Pancreas (tissue), 10 donors: ENCODE measurements at places on chromosomes 4 and X. TPM values are rescaled to one million over a fixed set of nuclear protein-coding genes. Genes with fewer than 3 reads are reported as not detected.

GRCh38 chrX:11913001-11913400 is 155.0 kb downstream of the MSL3 start:
- no peak for DNase-seq
- no peak overlapping the region for H3K4me3 ChIP-seq
- H3K27me3 ChIP-seq = peaks cover 14% of the 10 kb centered on the region
- H3K36me3 ChIP-seq = no peaks in the 10 kb centered on the region
- H3K27ac ChIP-seq = no peak overlapping the region

DNA sequence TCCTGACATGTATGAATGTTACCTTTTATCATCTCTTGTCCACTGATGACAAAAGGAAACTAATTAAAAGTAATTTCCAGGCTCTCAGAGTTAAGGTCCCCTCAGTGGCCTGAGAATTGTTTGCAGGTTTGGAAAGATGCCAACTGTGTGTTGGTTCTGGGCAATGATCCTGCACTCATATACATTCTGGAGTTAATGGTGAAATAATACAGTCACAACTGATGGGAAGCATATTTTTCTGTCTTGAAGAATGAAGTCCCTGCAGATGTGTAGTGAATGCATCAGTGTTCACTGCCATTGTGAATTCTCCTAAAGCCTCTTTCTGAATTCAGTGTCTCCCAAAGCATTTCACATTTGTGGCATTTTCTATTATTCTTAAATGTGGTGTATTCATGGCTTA is 238.1 kb upstream of the PPP1R2C start:
- DNase-seq = no peak
- H3K4me1 ChIP-seq = no peaks in the 10 kb centered on the region
- no peaks in the 10 kb centered on the region for H3K27me3 ChIP-seq
- H3K36me3 ChIP-seq = no peaks in the 10 kb centered on the region
- no peak overlapping the region for H3K4me3 ChIP-seq

DNA sequence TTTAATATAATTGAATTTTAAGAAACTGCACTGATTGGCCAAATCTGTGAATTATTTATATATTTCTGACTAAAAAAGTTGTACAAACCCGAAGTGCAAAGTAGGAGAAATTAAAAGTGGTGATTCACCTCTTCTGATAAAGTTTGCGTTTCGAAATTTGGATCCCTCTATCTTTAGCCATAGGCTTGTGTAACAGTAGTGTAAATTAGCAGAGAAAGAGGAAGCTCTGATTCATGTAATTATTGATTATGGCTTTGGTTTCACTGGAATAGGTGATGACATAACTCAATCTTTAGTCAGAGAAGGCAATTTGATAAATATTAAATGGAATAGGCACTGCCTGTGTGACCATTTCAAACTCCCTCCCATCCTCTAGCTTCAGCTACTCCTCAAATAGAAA is 717.8 kb upstream of the PCDH7 start:
- no peak overlapping the region for H3K4me3 ChIP-seq
- no peaks in the 10 kb centered on the region for H3K27me3 ChIP-seq
- no peaks in the 10 kb centered on the region for H3K4me1 ChIP-seq
- H3K36me3 ChIP-seq = no peaks in the 10 kb centered on the region

- no peak for DNase-seq
- no peaks in the 10 kb centered on the region for H3K4me1 ChIP-seq
- H3K36me3 ChIP-seq = no peaks in the 10 kb centered on the region
- no peak overlapping the region for H3K4me3 ChIP-seq
- no peaks in the 10 kb centered on the region for H3K27me3 ChIP-seq
- H3K27ac ChIP-seq = no peak overlapping the region
These were observed 1653.5 kb upstream of the AGA start for GRCh38 chr4:179095585-179096221.

- no peak for DNase-seq
- no peaks in the 10 kb centered on the region for H3K27me3 ChIP-seq
- H3K4me3 ChIP-seq = no peak overlapping the region
- H3K36me3 ChIP-seq = no peaks in the 10 kb centered on the region
- no peak overlapping the region for H3K27ac ChIP-seq
These were observed 37.4 kb downstream of the TENM3 start for GRCh38 chr4:182280436-182281111.

GRCh38 chr4:182273191-182273935 is 30.2 kb downstream of the TENM3 start:
- no peak for DNase-seq
- H3K36me3 ChIP-seq = no peaks in the 10 kb centered on the region
- H3K27me3 ChIP-seq = no peaks in the 10 kb centered on the region
- H3K4me3 ChIP-seq = no peak overlapping the region

DNA sequence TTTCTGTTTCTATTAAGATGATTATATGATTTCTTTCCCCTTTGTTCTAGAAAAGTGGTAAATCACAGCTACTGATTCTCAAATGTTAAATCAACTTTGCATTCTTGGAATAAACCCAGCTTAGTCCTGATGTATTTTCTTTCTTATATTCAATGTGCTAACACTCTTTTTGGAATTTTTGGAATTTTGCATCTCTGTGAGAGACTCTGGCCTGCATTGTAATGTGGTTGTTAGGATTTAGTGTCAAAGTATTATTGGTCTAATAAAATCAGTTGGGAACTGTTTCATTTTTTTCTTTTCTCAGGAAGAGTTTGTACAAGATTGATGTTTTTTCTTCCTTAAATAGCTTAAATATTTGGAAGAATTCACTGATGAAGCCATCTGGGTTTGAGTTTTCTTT is 109.6 kb downstream of the KIT start:
- no peak overlapping the region for H3K4me3 ChIP-seq
- DNase-seq = no peak
- no peaks in the 10 kb centered on the region for H3K36me3 ChIP-seq

- no peak for DNase-seq
- H3K36me3 ChIP-seq = peaks cover 7% of the 10 kb centered on the region
- no peak overlapping the region for H3K27ac ChIP-seq
- H3K27me3 ChIP-seq = no peaks in the 10 kb centered on the region
- H3K4me1 ChIP-seq = peaks cover 3% of the 10 kb centered on the region
These were observed 109.1 kb upstream of the PDLIM3 start for GRCh38 chr4:185644408-185644807.

GRCh38 chrX:29531336-29531735 is 684.0 kb upstream of the MAGEB2 start:
- DNase-seq = no peak
- no peaks in the 10 kb centered on the region for H3K27me3 ChIP-seq
- H3K4me3 ChIP-seq = no peak overlapping the region
- no peaks in the 10 kb centered on the region for H3K36me3 ChIP-seq
- no peak overlapping the region for H3K27ac ChIP-seq
- H3K4me1 ChIP-seq = no peaks in the 10 kb centered on the region

DNA sequence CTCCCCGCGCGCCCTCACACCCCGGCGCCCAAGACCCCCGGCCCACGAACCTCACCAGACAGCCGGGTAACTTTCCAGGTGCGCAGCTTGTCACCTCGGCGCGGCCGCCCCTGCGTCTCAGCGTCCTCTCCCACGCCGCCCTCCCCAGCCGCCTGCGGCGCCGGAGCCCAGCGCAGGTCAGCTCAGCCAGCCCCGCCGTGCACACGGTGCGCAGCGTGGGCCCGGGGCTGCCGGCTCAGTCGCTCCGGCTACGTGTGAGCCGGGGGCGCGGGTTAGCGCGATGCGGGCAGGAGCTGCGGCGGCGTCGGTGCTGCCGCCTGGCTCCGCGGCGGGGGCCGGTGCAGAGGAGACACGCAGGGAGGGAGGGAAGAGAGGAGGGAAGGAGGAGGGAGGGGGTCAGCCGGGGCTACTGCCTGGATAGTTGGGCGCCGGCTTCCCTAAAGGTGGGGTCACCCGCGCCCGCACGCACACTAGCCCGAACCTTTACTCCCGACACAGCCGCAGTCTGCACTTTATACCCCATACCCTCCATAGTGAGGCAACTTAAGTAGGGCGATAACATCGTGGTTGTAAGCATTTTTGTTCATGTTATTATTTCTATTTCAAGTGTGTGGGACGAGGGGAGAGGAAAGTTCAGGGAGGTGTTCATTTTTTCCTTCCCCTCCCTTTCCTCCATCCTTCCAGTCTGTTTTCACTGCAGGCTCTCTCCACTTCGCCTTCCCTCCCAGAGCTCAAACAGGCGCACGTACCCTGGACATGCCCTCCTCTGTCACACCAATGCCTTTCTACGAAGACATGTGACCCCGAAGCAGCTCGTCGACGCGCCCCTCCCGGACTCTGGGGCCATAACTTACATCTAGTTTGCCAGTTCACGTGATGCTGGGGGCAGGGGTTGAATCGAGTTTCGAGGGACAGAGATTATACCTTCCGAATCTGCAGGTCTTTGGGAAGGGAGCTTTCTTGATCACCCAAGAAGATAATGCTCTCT is at the start of gene PRKG2:
TSS of gene PRKG2 (minus strand) at position 342 of the 988 bp plus-strand sequence. CDS start 10,175 bp downstream, outside the sequence.
- H3K27ac ChIP-seq = no peak within 1 kb of the TSS
- no peaks in the 10 kb centered on the region for H3K36me3 ChIP-seq
- no peaks in the 10 kb centered on the region for H3K27me3 ChIP-seq
- H3K4me3 ChIP-seq = peak within 1 kb of the TSS; percentile 10

DNA sequence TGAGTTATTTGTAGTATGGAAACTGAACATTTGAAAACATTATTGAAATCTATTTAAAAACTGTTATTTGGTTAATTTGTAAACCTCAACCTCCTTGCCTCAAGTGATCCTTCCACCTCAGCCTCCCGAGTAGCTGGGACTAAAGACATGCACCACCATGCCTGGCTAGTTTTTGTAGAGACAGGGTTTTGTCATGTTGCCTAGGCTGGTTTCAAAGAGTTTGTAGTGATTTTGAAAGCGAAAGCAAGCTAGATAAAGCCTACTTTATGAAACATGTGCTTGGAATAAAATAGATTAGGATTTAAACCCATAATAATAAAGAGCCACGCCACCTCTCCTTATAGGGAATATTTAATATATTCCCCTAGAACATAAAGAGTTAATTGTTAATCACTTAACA is 23.5 kb downstream of the ARSJ start:
- H3K27ac ChIP-seq = no peak overlapping the region
- peaks cover 5% of the 10 kb centered on the region for H3K4me1 ChIP-seq
- no peak for DNase-seq
- H3K27me3 ChIP-seq = no peaks in the 10 kb centered on the region

- H3K4me3 ChIP-seq = no peak overlapping the region
- H3K27me3 ChIP-seq = no peaks in the 10 kb centered on the region
- no peak for DNase-seq
- H3K4me1 ChIP-seq = no peaks in the 10 kb centered on the region
- no peak overlapping the region for H3K27ac ChIP-seq
These were observed 154.2 kb upstream of the SPANXC start for GRCh38 chrX:141396536-141396935.

DNA sequence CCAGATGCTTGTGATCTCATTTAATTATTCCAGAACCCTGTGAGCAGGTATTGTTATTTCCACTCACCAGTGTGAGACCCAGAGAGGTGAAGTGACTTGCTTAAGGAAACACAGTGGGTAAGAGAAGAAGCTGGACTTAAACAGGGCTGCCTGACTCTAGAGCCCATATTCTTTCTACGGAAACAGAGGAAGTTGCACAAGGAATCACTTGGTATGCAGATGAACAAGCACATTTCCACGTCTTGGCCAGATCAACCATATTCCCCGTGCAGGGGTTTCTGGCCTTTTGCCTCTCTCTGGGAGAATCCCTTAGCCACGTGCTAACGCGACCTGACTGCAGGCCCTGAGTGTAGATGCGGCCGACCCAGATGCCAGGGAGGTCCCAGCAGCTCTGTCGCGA is 195.5 kb upstream of the ATP6AP2 start:
- no peak for DNase-seq
- H3K27me3 ChIP-seq = no peaks in the 10 kb centered on the region
- no peaks in the 10 kb centered on the region for H3K4me1 ChIP-seq
- H3K36me3 ChIP-seq = no peaks in the 10 kb centered on the region
- no peak overlapping the region for H3K4me3 ChIP-seq
- no peak overlapping the region for H3K27ac ChIP-seq

DNA sequence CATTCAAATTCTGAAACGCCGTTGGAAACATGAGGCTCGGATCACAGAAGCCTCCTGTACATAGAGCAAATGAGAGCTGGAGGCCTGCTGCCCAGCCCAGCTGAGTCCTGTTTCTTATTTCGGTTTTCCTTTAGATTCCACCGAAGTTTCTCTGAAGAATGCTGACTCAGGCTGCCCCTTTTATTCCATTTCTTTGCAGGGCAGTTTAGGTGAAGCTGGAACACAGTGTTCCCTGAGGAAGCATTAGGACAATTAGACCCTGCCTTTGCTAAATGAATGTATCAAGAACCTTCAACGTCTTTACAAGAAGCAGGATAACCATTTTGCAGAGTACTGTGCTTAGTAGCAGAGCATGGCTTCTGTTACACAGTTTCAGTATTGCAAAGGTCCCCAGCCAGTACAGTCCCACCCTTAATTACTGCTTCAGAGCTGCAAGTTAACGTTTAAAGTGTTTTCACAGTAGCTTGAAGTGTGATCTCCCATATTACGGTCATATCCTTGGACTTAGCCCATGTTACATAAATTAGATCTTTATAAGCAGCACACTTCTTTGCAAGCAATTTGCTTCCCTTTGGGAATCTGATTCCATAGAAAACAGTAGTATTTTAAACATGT is 117.0 kb downstream of the TBL1X start:
- H3K4me1 ChIP-seq = no peaks in the 10 kb centered on the region
- no peak for DNase-seq
- no peaks in the 10 kb centered on the region for H3K36me3 ChIP-seq
- H3K27ac ChIP-seq = no peak overlapping the region
- H3K4me3 ChIP-seq = no peak overlapping the region

- no peak for DNase-seq
- H3K4me1 ChIP-seq = no peaks in the 10 kb centered on the region
- H3K27ac ChIP-seq = no peak overlapping the region
- H3K27me3 ChIP-seq = no peaks in the 10 kb centered on the region
These were observed 149.1 kb upstream of the ARHGEF9 start for GRCh38 chrX:63934160-63934559.

DNA sequence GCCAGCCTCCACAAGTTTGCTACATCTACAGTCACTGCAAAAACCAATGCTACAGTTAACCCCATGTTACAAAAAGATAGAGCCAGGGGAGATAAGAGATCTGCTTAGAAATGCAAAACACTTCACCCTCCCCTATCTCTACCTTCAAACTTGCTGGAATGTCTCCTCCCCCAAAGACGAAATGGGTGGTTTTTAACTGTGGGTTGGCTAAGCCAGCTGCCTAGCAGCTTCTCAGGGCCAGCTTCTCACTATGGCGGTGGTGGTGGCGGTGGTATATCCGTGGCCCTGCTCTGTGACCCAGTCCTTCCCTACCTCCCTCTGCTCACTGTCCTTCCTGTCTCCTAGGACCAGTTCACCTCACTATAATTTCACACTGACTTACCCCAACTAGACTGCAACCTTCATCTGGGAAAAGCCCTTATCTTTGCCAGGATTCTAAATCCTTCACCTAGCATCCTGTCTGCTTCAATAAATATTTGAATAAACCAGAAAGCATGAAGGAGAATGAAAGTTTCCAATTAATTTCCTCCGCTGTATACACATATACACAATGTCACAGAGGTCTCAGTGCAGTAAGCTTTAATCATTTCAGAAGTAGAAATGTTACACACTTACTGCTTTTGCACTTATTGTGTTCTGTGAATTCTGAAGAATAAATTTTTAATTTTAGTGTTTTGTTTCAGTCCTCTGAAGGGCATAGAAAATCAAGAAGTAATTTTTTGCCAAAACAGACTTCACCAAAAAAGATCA is 46.3 kb downstream of the SH3KBP1 start:
- H3K27me3 ChIP-seq = no peaks in the 10 kb centered on the region
- no peak for DNase-seq
- no peaks in the 10 kb centered on the region for H3K36me3 ChIP-seq
- no peak overlapping the region for H3K4me3 ChIP-seq
- no peaks in the 10 kb centered on the region for H3K4me1 ChIP-seq
- H3K27ac ChIP-seq = no peak overlapping the region

SSX1 gene
- total RNA-seq = 0.19 TPM

GLRB gene
- total RNA-seq = 5.0 TPM

HMGN5 gene
- 2.2 TPM for total RNA-seq

AMTN gene
- total RNA-seq = 0.53 TPM

TMPRSS11E gene
- total RNA-seq = 0.62 TPM

XAGE2 gene
- not detected for total RNA-seq
